Hematopoietic multipotent progenitor cell (in vitro differentiated cells): ENCODE measurements at places on chromosomes 5 and 9.

DNA sequence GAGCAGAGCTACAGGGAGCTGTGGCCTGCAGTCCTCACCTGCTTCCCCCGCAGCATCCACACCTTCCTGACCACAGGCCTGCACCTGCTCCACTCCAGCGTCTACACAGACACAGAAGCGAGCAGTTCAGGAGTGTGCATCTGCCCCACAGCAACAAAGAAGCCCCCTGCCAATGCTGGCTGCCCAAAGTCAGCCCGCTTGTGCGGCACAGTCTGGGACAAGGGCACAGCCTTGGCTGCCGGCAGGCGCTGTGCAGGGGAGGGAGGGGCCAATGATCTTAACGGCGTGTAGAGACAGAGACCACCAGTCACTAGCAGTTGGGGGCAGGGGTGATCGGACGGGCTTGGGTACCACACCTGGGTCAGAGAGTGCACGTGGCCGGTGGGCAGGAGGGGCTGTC is 6.6 kb downstream of the BRD9 start:
- no peak for DNase-seq

- DNase-seq: no peak
Observed at GRCh38 chr5:75681125-75681830, 36.0 kb downstream of the POC5 start.

GRCh38 chr5:58851571-58851970 is 268.7 kb downstream of the RAB3C start:
- no peak for DNase-seq

GRCh38 chr5:133830911-133831310 is 137.5 kb downstream of the C5orf15 start:
- no peak for DNase-seq

DNA sequence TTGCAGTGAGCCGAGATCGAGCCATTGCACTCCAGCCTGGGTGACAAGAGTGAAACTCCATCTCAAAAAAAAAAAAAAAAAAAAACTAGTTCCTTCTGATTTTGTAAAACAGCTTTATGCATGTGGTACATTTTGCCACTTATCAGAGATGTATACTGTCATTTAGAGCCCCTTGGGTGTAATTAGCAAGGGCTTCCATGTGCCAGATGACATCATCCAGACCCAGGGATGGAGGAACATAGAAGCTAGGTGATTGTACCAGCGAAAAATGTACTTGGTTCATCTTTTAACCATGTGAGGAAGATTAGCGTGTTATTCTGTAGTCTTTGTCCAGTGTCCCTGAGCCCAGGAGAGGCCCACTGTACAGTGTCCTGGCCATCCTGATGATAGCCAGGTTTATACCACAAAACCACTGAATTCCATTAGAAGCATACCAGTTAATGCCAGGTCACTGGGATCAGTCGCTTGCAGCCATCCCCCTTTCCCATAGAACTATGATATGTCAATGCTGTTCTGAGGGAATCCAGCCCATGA is 239.3 kb upstream of the SGCD start:
- DNase-seq: no peak

GRCh38 chr5:143447983-143448382 is 44.5 kb upstream of the NR3C1 start:
- DNase-seq: no peak
